ENCODE measurements at places on chromosomes 3 and 15. TPM values are rescaled to one million over a fixed set of nuclear protein-coding genes. Genes with fewer than 3 reads are reported as not detected.

- no peak overlapping the region for H3K4me3 ChIP-seq
- H3K4me1 ChIP-seq, result peaks cover 6% of the 10 kb centered on the region
- no peak for DNase-seq
- no peaks in the 10 kb centered on the region for H3K36me3 ChIP-seq
- H3K27me3 ChIP-seq, result no peaks in the 10 kb centered on the region
- H3K27ac ChIP-seq, result no peak overlapping the region
Measured at GRCh38 chr15:81747482-81747881, 298.3 kb downstream of the MEX3B start.

- H3K36me3 ChIP-seq, result no peaks in the 10 kb centered on the region
- no peak for DNase-seq
- no peak overlapping the region for H3K4me3 ChIP-seq
- peaks cover 19% of the 10 kb centered on the region for H3K4me1 ChIP-seq
- H3K27me3 ChIP-seq, result no peaks in the 10 kb centered on the region
Measured at GRCh38 chr3:46974421-46975171, 1.9 kb downstream of the CCDC12 start.

DNA sequence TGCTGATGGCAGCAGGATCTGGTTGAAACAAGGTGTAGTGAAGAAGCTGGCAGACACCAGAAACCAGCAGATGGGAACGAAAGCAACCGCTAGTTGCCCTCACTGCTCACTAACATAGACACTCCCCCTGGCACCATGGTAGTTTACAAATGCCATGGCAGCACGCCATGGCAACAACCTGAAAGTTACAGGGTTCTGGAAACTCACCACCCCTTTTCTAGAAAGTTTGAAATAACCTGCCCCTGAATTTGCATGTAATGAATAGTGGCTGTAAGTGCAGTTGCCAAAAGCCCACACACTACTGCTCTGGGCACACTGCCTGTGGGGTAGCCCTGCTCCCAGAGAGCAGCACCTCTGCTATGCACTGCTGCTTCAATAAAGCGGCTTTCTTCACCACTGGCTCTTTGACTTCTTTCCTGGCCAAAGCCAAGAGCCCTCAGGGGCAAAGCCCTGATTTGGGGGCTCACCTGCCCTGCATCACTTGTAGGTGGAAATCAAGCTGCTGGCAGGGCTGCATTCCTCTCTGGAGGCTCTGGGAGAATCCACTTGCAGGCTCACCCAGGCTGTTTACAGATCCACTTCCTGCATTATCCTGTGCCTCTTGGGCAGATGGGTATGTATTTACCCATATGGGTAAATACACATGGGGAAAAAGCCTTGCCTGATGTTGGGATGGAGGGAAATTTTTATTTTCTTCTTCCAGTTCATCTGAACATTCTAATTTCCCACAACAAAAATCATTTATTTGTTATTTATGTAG, 2.0 kb upstream of the GP9 start:
- H3K27ac ChIP-seq, result no peak overlapping the region
- DNase-seq, result no peak

GRCh38 chr3:163929069-163929652, 1149.1 kb downstream of the SI start:
- DNase-seq, result no peak
- no peaks in the 10 kb centered on the region for H3K4me1 ChIP-seq
- no peaks in the 10 kb centered on the region for H3K36me3 ChIP-seq
- H3K4me3 ChIP-seq, result no peak overlapping the region
- H3K27ac ChIP-seq, result no peak overlapping the region
- no peaks in the 10 kb centered on the region for H3K27me3 ChIP-seq

DNA sequence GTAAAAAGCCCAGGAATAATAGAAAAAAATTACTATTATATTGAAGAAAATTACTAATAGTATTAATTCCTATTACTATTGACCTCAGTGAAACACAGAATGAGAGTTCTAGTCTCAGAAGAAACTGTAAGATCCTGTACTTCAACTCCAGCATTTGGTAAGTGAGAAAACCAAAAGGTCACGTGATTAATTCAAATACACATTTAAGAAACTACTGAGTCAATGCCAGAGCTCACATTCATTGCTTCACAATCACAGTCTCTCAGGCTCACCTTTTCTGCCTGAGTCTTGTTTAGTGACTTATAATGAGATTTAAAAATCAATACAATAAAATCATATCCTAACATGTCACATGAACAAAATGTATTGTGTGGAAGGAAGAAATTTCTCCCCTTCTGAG, 556.1 kb downstream of the FGF12 start:
- no peak for DNase-seq
- H3K36me3 ChIP-seq, result no peaks in the 10 kb centered on the region
- no peaks in the 10 kb centered on the region for H3K4me1 ChIP-seq
- H3K4me3 ChIP-seq, result no peak overlapping the region
- no peak overlapping the region for H3K27ac ChIP-seq

C2CD4A gene
- total RNA-seq, result not detected

MUC20 gene
- total RNA-seq, result 5.5 TPM

HIGD2B gene
- total RNA-seq, result not detected

Measured in cardiac muscle cell (in vitro differentiated cells and primary cell).